ENCODE measurements at places on chromosomes 1 and 21.

GRCh38 chr1:10608690-10609089 is 133.9 kb downstream of the PEX14 start:
- no peak for DNase-seq

DNA sequence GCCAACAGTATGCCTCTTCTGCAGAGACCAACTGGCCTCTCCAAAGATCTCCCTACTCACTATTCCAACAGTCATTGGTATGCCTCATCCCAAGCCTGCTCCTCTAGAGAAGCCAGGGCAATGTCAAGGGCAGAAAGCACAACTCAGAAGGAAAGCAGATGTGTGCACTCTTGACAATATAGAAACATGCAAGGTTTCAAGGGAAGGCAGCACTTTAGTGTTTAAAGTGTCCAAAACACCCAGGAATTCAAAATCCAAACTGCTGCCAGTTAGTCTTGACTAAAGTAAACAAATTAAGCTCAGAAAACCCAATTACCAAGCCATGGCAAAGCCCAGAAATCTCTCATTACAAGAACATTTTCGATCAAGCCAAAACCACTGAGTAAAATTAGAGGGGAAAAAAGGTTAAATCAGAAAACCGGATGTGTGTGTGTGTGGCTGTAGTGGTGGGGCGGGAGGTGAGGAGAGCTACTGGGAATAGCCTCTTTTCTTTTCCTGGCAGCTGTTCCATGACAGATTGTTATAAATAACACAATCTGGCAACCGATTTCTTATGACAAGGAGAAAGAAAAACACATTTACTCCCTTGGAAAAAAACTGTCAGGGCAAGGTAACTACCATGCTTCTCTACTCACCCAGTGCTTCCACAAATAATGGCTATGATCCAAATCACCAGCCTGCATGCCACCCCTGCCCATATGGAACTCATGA is 39.2 kb downstream of the EIF2B3 start:
- peak; percentile 73 for DNase-seq

GRCh38 chr1:30126848-30127247 is 596.5 kb downstream of the MATN1 start:
- no peak for DNase-seq

- DNase-seq = no peak
These were observed 6.5 kb downstream of the RNU5D-1 start for GRCh38 chr1:44724296-44724954.

DNA sequence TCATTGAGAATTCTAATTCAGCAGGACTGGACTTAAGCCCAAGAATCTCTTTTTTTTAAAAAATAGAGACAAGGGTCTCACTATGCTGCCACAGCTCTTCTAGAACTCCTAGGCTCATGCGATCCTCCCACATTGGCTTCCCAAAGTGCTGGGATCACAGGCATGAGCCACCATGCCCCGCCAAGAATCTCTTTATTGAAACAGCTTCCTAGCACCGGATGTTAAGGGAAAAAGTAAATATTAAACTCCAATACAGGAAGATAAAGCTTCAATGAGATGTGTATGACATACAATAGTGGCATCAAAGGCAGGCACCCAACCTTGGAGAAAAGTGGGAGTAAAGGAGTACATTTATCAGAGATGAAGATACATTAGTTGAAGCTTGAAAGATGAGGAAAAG is 25.5 kb downstream of the PUM1 start:
- DNase-seq = no peak

DNA sequence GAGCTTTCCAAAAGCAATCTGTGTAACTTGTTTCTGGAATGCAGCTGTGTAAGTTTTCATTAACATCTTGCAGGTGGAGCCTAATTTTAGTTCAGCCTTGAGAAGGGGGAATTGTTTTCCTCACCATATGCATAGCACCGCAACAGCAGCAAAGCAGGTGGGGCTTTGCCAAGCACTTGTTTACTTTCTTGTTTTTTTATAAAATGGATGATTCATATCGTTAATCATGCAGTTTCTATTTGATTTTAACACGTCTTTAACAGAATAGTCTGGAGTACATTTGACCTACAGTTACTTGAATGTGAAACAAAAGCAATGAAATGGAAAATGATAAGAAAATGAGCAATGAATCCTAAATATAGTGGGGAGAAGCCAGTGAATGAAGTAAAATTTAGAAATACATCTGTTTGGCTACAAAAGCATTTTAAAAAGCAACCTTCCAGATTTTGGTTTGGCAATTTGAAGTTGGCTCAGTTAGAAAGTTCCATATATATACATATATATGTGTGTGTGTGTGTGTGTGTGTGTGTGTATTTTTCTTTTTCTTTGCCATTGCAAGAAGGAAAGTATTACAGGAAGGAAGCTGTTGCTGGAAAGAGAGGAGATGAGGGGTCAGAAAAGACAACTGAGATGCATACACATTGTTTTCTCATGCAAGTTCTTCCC is 119.0 kb upstream of the ADGRL2 start:
- peak; percentile 72 for DNase-seq

- DNase-seq = no peak
These were observed 49.8 kb downstream of the SEC16B start for GRCh38 chr1:177920091-177920490.

DNA sequence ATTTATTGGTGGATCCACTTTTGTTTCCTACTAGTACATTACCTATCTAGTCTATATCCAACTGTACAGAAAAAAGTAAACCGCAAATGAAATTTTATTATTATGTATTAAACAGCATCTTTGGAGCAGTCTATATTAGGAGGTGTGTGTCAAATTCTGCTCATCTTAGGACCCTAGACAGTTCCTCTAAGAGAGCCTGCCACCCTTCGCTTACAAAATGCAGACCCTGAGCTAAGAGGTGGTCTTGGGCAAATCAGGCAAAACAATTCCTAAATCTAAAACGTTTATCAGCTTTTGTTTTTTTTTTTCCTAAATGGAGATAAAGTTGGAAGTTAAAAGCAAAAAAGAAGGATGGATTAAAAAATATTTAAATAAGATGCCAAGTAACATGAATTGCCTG is 85.3 kb downstream of the PBX1 start:
- no peak for DNase-seq

GRCh38 chr21:10521091-10521598 is at the start of gene TPTE:
Gene TPTE, plus strand, starts transcription at chr21:10521583. Its CDS starts 17,141 bp downstream, at chr21:10538724.
- no peak for DNase-seq

DNA sequence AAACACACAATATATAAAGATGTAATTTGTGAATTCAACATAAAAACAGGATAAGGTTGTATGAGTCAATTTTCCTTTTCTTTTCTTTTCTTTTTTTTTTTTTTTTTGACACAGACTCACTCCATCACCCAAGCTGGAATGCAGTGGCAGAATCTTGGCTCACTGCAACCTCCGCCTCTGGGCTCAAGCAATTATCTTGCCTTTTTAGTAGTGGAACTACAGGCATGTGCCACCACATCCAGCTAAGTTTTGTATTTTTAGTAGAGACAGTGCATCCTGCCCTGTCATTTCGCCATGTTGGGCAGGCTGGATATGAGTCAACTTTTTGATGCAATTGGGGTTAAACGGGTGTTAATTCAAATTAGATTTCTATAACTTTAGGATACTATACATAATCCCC is 10.3 kb upstream of the SPRR2B start:
- DNase-seq = no peak

- no peak for DNase-seq
These were observed 1.6 kb downstream of the EPS15 start for GRCh38 chr1:51517361-51518032.

- no peak for DNase-seq
These were observed 601.9 kb downstream of the MRPL39 start for GRCh38 chr21:25005388-25005787.

GRCh38 chr1:206834711-206835110 is 30.7 kb upstream of the IL20 start:
- no peak for DNase-seq

GRCh38 chr1:51439895-51440294 is 79.2 kb downstream of the EPS15 start:
- no peak for DNase-seq

DNA sequence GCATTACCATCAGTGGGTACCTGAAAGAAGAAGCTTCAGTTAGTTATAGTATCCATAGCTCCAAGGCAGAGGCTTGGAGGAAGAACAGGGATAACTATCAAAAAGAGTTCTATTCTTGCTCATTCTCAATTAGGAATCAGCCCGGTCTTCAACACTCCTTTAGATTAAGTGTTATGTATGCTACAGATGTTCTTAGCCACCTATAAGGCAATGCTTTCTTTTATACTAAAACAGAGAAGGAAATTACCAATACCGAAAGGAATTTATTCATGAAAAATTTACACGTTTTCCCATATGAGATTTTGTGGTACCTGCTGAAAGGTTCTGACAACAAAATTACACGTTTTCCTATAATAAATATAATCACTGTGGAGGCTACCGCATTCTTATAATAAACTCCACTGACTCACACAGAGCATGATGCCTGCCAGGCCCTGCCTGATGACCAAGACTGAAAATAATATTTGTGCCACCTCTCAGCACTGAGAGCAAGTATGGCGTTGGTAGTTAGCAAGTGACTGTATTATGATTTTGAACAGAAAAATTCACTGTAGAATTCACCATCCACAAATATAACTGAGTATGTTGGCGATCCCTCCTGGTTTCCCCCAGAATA is 58.3 kb downstream of the APP start:
- DNase-seq = no peak

DNA sequence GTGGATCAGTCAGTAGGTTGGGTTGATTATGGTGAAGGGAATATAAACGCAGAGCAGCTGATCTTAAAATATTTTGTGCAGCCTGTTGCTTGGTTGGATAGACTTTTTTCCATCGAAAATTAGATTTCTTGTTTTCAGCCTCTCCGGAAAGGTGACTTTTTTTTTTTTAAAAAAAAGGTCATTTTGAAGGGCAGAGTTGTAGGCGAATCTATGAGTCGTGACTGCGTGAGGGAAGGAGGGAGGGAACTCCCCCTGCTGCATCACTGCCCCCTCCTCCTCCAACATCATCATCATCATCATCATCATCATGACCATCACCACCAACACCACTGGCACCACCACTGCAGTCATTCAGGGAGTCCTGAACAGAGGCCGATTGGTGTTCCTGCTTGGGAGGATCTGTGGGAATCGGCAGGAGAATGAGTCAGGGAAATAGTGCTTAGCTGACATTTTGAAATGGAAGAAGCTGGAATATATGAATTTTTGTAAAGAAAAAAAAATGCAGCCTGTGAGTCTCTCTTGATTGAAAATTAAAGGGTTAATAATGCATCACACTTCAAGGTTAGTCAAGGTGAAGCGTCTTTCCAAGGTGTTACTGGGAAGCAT is 1.2 kb downstream of the ATP1B1 start:
- DNase-seq = no peak

DNA sequence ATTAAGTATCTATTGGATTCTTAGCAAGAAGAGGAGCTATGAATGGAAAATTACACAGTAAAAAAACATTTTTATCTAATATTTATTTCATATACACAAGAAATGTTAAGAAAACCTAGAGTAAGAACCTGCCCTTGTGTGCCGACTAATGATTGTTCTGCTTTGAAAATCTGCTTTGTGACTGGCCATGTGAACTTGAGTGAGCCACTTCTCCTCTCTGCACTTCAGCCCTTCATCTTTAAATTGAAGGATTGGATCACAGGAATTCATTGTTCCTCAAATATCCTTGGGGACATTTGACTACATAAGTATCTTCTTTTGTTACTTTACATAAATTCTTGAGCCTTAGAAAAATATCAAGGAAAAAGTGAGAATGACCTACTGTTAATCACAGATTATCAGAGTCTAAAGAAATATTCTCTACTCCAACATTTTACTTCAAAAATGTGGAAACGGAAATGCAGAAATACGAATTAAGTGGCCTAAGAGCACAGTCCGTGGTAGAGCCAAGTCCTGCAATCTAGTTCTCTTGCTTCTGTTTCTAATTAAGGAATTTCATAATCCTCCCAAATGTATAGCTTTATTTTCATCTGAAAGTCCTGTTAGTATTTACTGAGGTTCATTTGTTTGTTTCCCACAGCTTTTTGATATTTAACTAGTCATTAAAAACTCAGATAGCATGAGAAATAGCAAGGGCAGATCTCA is 46.3 kb upstream of the SAMSN1 start:
- DNase-seq = no peak

- DNase-seq = no peak
These were observed 8.6 kb upstream of the SLC25A34 start for GRCh38 chr1:15727424-15727823.

DNA sequence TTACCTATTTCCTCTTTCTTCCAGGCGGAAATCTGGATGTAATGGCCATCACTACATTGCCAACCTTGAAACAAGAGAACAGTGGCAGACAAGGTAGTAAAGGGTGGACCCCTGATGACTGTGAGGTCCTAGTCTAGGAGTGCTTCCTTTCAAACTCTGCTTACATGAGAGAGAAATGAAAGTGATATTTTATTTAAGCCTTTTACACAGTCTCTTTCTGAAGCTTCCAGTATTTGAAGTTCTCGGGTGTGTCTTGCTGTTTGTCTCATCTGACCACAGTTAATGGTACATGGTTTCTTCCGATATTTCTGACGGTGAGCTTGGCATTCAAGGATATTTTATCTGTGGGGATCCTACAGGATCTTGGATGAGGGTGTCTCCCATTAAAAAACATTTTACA is 215.2 kb downstream of the SLC45A1 start:
- DNase-seq = no peak

GRCh38 chr1:59674595-59674994 is 140.2 kb upstream of the HOOK1 start:
- DNase-seq = no peak

- DNase-seq = no peak
These were observed 2.9 kb downstream of the AJAP1 start for GRCh38 chr1:4657244-4657789.

GRCh38 chr1:8211883-8212579 is 105.9 kb upstream of the SLC45A1 start:
- DNase-seq = no peak

DNA sequence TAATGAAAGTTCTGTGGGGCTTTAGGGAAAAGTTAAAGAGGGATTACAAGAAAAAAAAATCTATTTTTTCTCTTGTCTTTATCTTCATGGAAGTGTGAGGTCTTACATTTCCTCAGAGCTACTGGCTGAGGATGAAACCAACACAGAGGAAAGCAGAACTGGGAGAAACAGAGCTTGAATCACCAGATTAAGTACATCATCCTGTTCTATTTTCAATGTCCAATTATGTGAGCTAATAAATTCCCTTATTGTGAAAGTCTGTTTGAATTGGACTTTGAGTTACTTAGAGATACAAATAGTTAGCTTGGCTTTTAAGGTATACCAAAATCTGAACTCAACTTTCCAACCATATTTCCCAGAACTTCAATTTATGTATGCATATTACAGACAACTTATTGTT is 69.2 kb downstream of the LPGAT1 start:
- no peak for DNase-seq

GRCh38 chr1:43235451-43236121 is 34.2 kb upstream of the TMEM125 start:
- DNase-seq = no peak

DNA sequence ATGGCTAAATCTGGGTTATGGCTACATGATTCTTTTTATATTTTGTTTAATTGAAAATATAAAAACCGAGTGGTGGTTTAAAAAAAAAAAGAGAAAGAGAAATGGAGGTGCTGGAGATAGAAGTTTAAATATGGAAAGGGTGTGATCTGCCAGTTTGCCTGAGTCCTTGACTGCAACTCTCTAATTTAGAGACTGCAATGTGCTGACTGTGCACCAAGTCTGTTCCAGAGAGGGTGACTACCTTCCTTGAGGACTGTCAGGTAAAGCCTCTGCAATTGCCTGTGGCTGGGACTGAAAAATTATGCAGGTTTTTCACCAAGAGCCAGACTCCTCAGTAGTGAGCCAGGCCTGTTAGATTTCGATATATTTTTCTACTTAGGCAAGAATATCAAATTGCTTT is 1326.3 kb downstream of the BRINP3 start:
- DNase-seq = no peak

GRCh38 chr1:242205622-242206489 is 207.0 kb upstream of the MAP1LC3C start:
- no peak for DNase-seq

- peak; percentile 23 for DNase-seq
These were observed 259.8 kb downstream of the LMO4 start for GRCh38 chr1:87588495-87588894.
